ENCODE measurements at places on chromosomes 1 and 21.

DNA sequence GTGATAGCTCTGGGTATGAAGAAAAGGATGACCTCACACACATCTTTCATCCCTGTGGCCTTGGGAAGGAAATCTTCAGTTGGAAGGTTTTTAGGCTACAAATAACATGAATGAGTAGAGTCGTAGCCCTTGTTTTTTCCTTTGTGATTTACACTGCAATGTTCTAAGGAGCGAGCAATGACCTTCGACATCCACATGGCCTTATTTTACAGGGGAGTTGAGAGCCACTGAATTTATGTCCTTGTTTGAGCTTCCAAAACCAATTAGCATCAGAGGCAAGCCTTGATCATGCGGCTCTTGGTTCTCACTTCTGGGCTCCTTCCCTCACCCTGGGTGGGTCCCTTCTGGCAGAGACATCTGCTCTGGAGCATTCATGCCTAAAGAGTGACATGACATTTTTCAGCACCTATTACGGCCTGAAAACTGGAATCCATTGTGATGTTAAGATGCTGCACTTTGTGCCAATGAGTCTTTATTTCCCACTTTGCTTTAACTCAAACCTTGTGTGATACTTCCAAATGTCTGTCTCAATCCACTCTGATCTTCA, 70.5 kb upstream of the RUNX1 start:
- H3K36me3 ChIP-seq: no peaks in the 10 kb centered on the region
- no peak for DNase-seq
- H3K4me1 ChIP-seq: no peaks in the 10 kb centered on the region
- H3K27me3 ChIP-seq: no peaks in the 10 kb centered on the region
- no peak overlapping the region for H3K4me3 ChIP-seq

DNA sequence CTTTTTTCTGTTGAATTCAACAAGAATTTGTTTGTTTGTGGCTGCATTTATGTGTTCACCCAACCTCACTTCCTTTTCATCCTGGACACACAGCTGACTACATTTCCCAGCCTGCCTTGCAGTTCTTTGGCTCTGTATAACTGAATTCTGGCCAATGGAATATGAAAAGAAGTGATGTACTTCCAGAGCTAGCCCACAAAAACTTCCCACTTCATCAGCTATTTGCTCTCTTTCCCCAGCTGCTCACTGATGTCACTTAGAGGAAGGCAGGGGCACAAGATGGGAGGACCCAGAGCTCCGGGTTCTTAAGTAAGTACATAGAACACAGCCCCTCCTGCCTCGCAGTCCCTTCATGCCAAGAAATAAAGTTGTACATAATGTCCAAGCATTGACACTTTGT, 235.0 kb upstream of the FGGY start:
- no peak overlapping the region for H3K27ac ChIP-seq
- H3K27me3 ChIP-seq: no peaks in the 10 kb centered on the region
- H3K4me1 ChIP-seq: peaks cover 34% of the 10 kb centered on the region
- no peak overlapping the region for H3K4me3 ChIP-seq
- DNase-seq: no peak
- no peaks in the 10 kb centered on the region for H3K36me3 ChIP-seq

DNA sequence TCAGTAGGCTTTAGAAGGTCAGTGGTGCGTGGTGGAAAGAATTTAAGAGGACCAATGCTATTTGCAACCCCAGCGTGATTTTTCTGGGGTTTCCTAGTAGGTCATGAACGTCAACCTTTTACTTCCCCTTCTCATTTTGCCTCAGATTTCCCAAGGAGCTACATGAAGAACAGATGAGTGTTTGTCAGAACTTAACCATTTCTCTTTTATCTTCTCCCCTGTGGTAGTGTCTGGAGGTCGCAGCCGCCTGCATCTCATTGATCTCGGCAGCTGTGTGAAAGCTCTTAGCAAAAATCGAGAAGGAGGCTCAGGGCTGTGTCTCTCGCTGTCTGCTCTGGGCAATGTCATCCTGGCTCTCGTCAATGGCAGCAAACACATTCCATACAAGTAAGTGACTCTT, 491.1 kb downstream of the KIF26B start:
- no peak for DNase-seq
- peaks cover 20% of the 10 kb centered on the region for H3K27me3 ChIP-seq
- H3K4me1 ChIP-seq: no peaks in the 10 kb centered on the region
- peaks cover 8% of the 10 kb centered on the region for H3K36me3 ChIP-seq
- H3K4me3 ChIP-seq: no peak overlapping the region

GRCh38 chr1:223837206-223837605, 8.5 kb downstream of the TP53BP2 start:
- no peak overlapping the region for H3K27ac ChIP-seq

DNA sequence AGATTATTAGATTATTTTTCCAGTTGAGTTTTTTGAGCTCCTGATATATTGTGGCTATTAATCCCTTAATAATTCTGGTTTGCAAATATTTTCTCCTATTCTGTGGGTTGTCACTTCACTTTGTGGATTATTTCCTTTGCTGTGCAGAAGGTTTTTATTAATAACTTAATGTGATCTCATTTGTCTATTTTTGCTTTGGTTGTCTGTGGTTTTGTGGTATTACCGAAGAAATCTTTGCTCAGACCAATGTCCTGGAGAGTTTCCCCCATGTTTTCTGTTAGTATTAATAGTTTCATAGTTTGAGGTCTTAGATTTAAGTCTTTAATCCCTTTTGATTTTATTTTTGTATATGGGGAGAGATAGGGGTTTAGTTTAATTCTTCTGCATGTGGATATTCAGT, 7.1 kb upstream of the TBX19 start:
- peaks cover 8% of the 10 kb centered on the region for H3K36me3 ChIP-seq
- no peak for DNase-seq
- H3K4me3 ChIP-seq: no peak overlapping the region

- H3K4me3 ChIP-seq: no peak overlapping the region
- H3K27ac ChIP-seq: no peak overlapping the region
- no peaks in the 10 kb centered on the region for H3K36me3 ChIP-seq
- no peaks in the 10 kb centered on the region for H3K4me1 ChIP-seq
- no peak for DNase-seq
These were observed 40.2 kb downstream of the GPR161 start for GRCh38 chr1:168096296-168097165.

DNA sequence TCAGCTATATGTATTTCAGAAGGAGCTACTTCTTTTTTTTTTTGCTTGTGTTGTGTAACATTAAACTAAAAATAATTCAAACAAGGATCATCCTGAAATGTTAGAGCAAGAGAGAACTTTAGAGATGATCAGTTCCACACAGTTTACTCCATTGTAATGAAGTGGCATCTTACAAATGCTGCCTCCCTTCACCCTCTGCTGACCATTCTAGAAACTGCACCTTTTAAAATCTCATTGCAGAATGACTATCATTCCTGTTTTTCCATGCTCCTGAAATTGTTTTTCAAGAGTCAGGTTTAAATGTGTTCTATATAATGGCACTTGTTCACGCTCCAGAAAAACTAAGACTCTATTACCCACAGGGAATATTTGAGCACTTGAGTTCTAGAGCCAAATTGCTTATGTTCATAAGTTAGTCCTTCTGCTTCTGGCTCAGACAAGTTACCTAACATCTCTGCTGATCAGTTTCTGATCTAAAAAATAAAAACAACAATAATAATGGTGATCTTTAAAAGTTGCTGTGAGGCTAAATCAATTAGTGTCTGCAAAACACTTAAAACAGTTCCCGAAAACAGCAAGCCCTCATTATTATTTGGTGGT, 21.5 kb upstream of the SLC44A5 start:
- no peaks in the 10 kb centered on the region for H3K4me1 ChIP-seq
- H3K36me3 ChIP-seq: no peaks in the 10 kb centered on the region
- peaks cover 16% of the 10 kb centered on the region for H3K27me3 ChIP-seq
- no peak for DNase-seq
- no peak overlapping the region for H3K4me3 ChIP-seq

GRCh38 chr1:25431955-25432719, 1.4 kb downstream of the MACO1 start:
- no peaks in the 10 kb centered on the region for H3K27me3 ChIP-seq
- peak overlapping the region; percentile 76 for H3K27ac ChIP-seq
- H3K4me3 ChIP-seq: peak overlapping the region; percentile 81
- peaks cover 56% of the 10 kb centered on the region for H3K4me1 ChIP-seq
- DNase-seq: no peak
- H3K36me3 ChIP-seq: no peaks in the 10 kb centered on the region

DNA sequence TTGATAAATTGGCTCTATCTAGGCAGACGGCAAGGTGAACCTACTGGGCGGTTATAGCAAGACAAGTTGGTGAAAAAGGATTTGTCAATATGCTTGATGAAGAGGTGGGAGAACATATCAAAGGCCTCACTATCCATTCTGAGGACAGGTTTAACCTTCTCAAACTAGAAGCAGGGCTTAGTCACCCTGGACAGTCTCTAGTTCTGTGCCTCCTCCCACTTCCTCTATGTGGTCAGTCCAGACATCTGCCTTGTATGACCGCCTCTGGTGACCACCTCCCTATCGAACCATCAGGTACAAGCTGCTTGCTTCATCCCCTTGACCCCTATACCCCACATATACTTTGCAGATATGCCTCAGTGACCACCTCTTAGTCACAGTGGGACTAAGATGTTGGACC, 2.3 kb upstream of the SCYL3 start:
- no peak overlapping the region for H3K4me3 ChIP-seq
- H3K27ac ChIP-seq: no peak overlapping the region
- no peaks in the 10 kb centered on the region for H3K27me3 ChIP-seq
- peaks cover 16% of the 10 kb centered on the region for H3K4me1 ChIP-seq

DNA sequence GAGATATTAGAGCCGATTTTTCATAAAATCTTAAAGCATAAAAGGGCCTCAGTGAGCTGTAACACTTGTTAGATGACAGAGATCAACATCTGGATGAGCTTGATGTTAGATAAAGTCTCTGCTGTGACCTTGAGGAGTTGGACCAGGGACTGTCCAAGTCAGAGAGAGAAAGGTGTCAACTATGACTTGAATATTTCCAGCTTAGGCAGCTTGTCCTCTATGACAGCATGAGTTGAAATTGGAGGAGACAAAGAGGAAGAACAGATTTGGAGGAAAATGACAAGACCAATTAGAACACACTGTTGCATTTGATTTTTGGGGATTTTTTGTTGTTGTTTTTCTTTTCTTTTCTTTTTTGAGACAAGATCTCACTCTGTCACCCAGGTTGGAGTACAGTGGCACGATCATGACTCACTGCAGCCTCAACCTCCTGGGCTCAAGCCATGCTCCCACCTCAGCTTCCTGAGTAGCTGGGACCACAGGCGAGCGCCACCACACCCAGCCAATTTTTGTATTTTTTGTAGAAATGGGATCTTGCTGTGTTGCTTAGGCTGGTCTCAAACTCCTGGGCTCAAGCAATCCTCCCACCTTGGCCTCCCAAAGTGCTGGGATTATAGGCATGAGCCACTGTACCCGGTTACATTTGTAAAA, 35.3 kb upstream of the CLIC4 start:
- peaks cover 10% of the 10 kb centered on the region for H3K4me1 ChIP-seq
- H3K27me3 ChIP-seq: no peaks in the 10 kb centered on the region
- no peak overlapping the region for H3K27ac ChIP-seq
- H3K4me3 ChIP-seq: no peak overlapping the region
- no peak for DNase-seq
- H3K36me3 ChIP-seq: no peaks in the 10 kb centered on the region

DNA sequence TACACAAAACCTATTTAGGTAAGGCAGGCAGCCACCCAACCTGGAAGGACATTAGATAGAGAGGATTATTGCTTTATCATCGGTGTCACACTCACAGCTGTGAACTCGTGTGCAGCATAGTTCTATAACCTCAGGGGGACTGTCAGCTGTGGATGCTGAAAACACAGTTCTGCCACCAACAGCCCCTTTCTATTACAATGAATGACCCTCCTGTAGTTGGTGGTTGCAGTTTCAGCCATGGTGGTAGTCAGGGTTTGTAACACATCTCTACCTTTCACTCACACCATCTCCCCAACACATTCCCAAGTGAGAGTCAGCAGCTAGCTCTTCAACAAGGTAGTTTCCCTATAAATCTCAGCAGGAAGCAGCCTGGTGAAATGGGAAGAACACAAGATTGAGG, 136.8 kb downstream of the ZC3H11B start:
- peaks cover 4% of the 10 kb centered on the region for H3K27me3 ChIP-seq
- H3K36me3 ChIP-seq: no peaks in the 10 kb centered on the region
- no peak overlapping the region for H3K27ac ChIP-seq
- no peaks in the 10 kb centered on the region for H3K4me1 ChIP-seq

DNA sequence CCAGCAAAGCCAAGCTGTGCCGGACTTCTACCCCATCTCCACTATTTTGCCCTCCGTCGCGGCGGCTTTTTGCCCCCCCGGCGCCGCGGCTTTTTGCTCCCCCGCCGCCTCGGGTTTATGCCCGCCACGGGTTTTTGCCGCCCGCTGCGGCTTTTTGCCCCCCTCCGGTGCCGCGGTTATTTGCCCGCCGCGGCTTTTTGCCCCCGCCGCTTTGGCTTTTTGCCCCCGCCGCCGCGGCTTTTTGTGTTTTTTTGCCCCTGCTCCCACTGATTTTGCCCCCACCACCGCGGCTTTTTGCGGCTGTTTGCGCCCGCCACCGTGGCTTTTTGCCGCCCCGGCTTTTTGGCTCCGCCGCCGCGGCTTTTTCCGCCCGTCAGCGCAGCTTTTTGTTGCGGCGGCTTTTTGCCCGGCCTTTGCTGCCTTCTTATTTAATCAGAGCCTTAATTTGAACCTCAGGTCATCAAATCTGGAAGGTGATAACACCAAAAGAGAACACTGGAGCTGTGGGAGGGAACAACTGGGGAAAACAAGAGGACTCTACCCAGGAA, 106.0 kb downstream of the TPTE start:
- DNase-seq: no peak
- no peaks in the 10 kb centered on the region for H3K36me3 ChIP-seq
- no peak overlapping the region for H3K4me3 ChIP-seq
- no peak overlapping the region for H3K27ac ChIP-seq
- H3K4me1 ChIP-seq: no peaks in the 10 kb centered on the region

- H3K4me3 ChIP-seq: no peak overlapping the region
- H3K36me3 ChIP-seq: no peaks in the 10 kb centered on the region
- H3K4me1 ChIP-seq: no peaks in the 10 kb centered on the region
- DNase-seq: no peak
These were observed 567.4 kb upstream of the TMPRSS15 start for GRCh38 chr21:18970941-18971340.

DNA sequence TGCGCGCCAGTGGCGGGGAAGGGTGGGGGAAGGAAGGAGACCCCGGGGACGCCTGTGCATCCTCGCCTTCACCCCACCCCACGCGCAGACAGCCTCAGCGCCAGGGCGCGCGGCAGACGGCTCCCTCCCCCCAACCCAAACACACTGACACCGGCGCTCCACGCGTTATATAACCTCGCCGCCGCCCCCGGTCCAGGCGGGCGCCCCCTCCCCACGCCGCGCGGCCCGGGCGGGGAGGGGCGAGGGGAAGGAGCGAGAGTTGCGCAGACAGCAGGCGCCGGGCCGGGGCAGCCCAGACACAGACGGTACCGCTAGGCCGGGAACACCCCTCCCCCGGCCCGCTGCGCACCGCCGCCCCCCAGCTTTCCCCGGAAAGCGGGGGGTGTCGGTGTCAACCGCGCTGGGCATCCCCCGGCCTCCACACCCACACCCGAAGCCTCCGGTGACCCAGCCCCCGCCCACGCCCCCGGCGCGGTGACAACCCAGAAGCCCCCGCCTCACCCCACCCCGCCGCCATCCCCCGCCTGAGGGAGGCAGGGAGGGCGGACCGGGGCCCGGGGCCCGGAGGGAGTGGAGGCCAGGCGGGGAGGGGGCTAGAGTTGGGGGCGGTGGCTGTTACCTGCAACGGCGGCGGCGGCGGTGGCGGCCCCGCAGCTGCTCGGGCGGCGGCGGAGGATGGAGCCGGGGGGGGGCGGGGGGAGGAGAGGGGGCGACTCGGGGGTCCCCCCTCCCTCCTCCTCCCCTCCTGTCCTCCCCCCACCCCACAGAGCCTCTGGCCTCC, 432 bp downstream of the AKT3 start:
- H3K27ac ChIP-seq: peak overlapping the region; percentile 91
- H3K4me1 ChIP-seq: peaks cover 30% of the 10 kb centered on the region
- H3K27me3 ChIP-seq: peaks cover 5% of the 10 kb centered on the region
- peak; percentile 47 for DNase-seq
